ENCODE measurements at places on chromosomes 5 and 9. TPM values are rescaled to one million over a fixed set of nuclear protein-coding genes. Genes with fewer than 3 reads are reported as not detected.

The HSPA4 gene
- total RNA-seq = 244 TPM

- no peak for DNase-seq
Measured at GRCh38 chr9:16743375-16743774, 127.1 kb downstream of the BNC2 start.

The BNC2 gene
- not detected for total RNA-seq

DNA sequence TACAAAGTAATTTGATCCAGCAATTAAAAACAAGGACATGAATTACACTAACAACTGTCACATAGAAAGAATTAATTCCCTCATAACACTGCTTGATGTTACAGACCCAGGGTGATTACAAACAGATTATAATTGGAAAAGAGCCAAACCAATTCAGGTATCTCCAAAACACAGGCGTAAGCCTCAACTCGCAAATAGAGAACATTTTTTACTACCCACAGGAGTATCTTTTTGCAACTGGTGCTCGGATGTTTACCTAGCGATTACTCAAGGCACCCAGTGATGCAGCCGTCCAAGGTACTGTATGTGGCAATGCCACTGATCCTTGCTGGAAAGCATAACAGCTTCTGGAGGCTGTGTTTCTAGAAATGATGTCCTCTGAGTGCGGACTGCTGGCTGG, 386.1 kb upstream of the KIF2A start:
- no peak for DNase-seq

The SNCAIP gene
- total RNA-seq = not detected

GRCh38 chr9:112581469-112582176, 95.0 kb downstream of the KIAA1958 start:
- DNase-seq = no peak

The SREK1 gene
- total RNA-seq = 76.7 TPM

Data from activated T-helper 1 cell treated with anti-CD3 and anti-CD28 coated beads, Interleukin-12 subunit alpha, Interleukin-12 subunit beta, Interleukin-2, Interleukin-4 antibody, amounts not matched to agents 30 ng/mL and 10 ng/mL and 1 ng/mL, durations not matched to agents 14 hours and 24 hours and 36 hours (primary cell).